CD4-positive, alpha-beta memory T cell (primary cell): ENCODE measurements at places on chromosomes 16 and 17. TPM values are rescaled to one million over a fixed set of nuclear protein-coding genes. Genes with fewer than 3 reads are reported as not detected.

DNA sequence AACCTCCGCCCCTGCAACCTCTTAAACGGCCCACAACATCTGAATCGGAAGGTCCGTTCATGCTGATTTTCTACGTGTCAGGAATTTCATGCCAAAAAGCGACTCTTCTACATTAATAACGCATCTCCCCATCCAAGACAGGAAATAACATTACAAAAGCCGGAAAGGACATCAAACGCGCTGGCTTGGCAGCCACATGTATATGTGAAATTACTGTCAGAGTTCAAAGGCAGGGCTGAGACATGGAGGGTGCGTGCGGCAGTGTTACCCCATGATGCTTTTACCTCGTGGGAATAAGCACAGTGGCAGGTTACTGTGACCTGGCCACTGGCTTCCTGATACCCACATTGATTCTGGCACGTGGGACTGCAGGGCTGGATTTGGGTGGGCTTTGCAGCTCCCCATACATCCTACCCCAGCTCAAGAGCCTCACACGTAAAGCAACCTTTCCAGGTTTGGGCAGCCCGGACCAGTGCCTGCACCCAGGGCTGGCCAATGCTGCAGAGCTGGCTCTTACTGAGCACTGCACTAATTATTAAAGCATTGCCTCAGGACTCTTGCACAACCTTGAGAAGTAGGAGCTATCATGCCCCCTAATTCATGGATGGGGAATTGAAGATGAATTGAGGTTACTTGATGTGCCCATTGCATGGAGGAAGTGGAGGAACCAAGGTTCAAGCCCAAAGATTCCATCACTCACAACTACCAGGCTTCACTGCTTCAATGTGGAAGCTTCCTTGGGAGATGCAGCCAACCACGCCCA is 120.6 kb upstream of the FOXF1 start:
- no peak for DNase-seq
- no peaks in the 10 kb centered on the region for H3K36me3 ChIP-seq
- no peaks in the 10 kb centered on the region for H3K27me3 ChIP-seq
- no peak overlapping the region for H3K4me3 ChIP-seq
- no peaks in the 10 kb centered on the region for H3K4me1 ChIP-seq

The SBK1 gene
- total RNA-seq: 14.6 TPM

DNA sequence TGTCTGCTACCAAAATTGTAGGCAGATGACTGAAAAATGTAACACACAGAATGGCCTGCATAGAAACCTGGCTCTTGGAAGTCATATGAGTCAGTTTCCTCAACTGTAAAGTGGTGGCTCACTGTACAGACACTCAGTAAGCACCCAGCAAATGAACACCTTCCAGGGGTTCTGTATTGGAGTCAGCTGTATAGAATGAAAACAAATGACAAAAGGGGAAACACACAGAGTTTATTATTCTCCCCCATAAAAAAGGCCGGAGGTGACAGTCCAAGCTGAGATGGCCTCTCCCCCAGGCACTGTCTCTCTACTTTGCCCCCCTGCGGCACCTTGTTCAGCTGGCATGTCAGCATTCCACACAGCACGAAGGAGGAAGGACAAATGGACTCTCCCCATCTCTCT is 6.2 kb upstream of the MEOX1 start:
- H3K4me1 ChIP-seq: peaks cover 11% of the 10 kb centered on the region
- H3K36me3 ChIP-seq: no peaks in the 10 kb centered on the region
- H3K27ac ChIP-seq: no peak overlapping the region
- no peaks in the 10 kb centered on the region for H3K27me3 ChIP-seq
- DNase-seq: no peak
- H3K4me3 ChIP-seq: no peak overlapping the region

- H3K27ac ChIP-seq: no peak overlapping the region
- H3K27me3 ChIP-seq: no peaks in the 10 kb centered on the region
- no peaks in the 10 kb centered on the region for H3K36me3 ChIP-seq
- H3K4me1 ChIP-seq: peaks cover 6% of the 10 kb centered on the region
Measured at GRCh38 chr17:29867643-29868181, 62.3 kb downstream of the SSH2 start.

GRCh38 chr17:62656446-62656845 is 29.0 kb downstream of the MRC2 start:
- H3K36me3 ChIP-seq: no peaks in the 10 kb centered on the region
- DNase-seq: no peak
- no peak overlapping the region for H3K27ac ChIP-seq
- H3K4me3 ChIP-seq: no peak overlapping the region

DNA sequence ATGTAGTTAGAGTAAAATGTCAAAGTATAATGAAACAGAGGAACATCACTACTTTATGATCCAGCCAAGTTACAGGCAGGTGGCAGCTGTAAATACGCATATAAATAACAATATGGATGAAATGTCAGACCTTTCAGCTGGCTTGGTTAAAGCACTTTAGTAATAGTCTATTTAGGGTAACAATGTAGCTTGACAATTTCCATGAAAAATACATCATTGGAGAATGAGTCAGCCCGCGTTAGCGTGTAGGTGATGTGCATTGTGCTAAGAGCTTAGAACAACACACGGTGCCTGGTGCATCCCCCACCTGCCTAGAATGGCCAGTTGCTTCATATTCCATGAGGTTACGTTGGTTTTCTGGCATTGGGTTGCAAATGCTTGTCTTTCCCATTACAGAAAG is 119.4 kb downstream of the RBFOX1 start:
- H3K27ac ChIP-seq: no peak overlapping the region
- H3K36me3 ChIP-seq: no peaks in the 10 kb centered on the region
- H3K27me3 ChIP-seq: no peaks in the 10 kb centered on the region
- no peak overlapping the region for H3K4me3 ChIP-seq
- H3K4me1 ChIP-seq: no peaks in the 10 kb centered on the region

The CACNG5 gene
- total RNA-seq: not detected

GRCh38 chr17:34254651-34255380 is at the start of gene CCL2:
Gene CCL2, plus strand, starts transcription at chr17:34255285. Its CDS starts 65 bp downstream, at chr17:34255350.
- no peaks in the 10 kb centered on the region for H3K4me1 ChIP-seq
- no peaks in the 10 kb centered on the region for H3K36me3 ChIP-seq
- H3K27me3 ChIP-seq: no peaks in the 10 kb centered on the region
- no peak within 1 kb of the TSS for H3K27ac ChIP-seq
- DNase-seq: no peak

The RUNDC3A gene
- not detected for total RNA-seq

DNA sequence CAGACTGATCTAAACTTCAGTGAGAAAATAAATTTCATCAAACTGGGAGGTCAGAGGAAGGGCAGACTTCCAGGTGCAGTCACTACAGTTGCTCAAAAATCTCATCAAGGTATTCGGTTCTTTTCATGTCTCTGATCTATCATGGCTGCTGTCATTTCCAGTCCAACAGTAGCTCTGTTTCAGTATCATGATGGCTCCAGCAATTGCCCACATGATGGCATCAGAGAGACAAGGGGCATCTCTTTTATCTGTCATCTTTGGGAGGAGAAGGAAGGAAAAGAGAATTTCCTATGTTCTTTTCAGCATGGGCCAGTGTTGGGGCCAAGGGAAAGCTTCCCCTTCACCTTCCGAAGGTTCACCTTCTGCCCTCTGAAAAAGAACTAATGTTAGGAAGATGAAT is 504.9 kb upstream of the HSBP1 start:
- no peak overlapping the region for H3K27ac ChIP-seq
- no peak overlapping the region for H3K4me3 ChIP-seq
- no peaks in the 10 kb centered on the region for H3K27me3 ChIP-seq
- no peaks in the 10 kb centered on the region for H3K36me3 ChIP-seq

- no peaks in the 10 kb centered on the region for H3K27me3 ChIP-seq
- H3K36me3 ChIP-seq: no peaks in the 10 kb centered on the region
- H3K27ac ChIP-seq: no peak overlapping the region
- DNase-seq: no peak
- H3K4me1 ChIP-seq: no peaks in the 10 kb centered on the region
Measured at GRCh38 chr16:80176114-80176513, 364.7 kb upstream of the DYNLRB2 start.

The DRC3 gene
- total RNA-seq: 0.67 TPM

DNA sequence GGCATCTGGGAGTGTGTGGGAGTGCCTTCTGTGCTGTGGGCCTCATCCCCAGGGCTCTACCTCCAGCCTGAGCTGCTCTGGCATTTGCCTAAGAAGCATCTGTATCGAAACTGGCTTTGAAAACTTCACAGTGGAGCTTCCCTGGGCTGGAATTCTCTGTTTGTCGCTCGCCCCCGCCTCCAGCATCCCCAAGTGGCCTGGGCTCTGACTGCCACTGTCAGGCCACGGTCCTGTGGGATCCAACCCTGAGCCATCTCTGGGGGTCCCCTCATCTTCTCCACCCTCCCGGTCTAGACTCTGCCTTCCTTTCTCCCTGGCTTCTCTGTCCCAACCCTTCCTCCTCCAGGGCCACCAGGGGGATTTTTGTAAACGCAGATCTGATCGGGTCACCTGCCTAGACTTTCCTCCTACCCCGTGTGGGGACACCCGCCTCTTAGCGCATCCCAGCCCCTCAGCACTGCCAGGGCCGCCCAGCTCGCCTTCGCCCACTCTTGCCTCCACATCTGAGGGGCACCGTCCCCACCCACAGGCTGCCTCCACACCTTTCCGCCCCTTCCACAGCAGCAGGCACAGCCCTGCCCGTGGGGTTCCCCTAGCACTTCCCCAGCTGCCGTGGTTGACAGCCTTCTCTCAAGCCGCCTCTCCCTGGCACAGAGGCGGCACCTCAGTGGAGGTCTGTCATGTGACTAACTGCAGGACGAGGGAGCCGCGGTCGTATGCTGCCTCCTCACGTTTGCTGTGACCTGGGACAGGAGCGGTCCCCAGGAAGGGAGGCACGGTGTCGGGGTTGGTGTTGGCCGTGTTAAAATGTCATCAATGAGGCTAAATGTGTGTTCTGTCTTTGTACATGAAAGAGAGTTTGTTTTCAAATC is 12.0 kb downstream of the TBC1D24 start:
- H3K27ac ChIP-seq: no peak overlapping the region
- H3K4me3 ChIP-seq: no peak overlapping the region
- H3K4me1 ChIP-seq: peaks cover 14% of the 10 kb centered on the region

The ZNF23 gene
- total RNA-seq: 16.2 TPM

- H3K27ac ChIP-seq: peak overlapping the region; percentile 93
- H3K4me1 ChIP-seq: peaks cover 21% of the 10 kb centered on the region
- peak; percentile 45 for DNase-seq
- H3K27me3 ChIP-seq: no peaks in the 10 kb centered on the region
- H3K4me3 ChIP-seq: peak overlapping the region; percentile 78
Measured at GRCh38 chr17:59838052-59838916, 54.5 kb downstream of the TUBD1 start.

The TP53TG3B gene
- total RNA-seq: not detected

The RGS9 gene
- 0.67 TPM for total RNA-seq

DNA sequence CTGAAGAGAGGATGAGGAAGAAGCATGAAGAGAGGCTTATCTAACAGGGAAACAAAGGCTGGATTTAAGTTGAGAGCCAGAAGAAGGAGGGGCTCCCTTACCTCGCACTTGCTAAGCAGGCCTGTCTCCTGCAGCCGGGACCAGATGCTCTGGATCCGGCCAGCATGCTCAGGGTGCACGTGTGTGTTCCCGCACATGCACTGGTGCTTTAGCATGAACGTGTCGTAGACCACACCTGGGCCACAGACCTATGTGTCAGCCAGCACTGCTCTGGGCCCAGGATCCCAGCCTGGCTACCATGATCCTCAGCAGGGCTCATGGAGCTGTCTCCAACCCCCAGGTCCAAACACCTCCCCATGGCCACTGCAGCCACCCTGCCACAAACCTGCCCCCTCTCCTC is 14.4 kb downstream of the G6PC3 start:
- H3K4me3 ChIP-seq: no peak overlapping the region
- no peak for DNase-seq
- H3K36me3 ChIP-seq: peaks cover 8% of the 10 kb centered on the region
- no peaks in the 10 kb centered on the region for H3K4me1 ChIP-seq
- no peaks in the 10 kb centered on the region for H3K27me3 ChIP-seq

DNA sequence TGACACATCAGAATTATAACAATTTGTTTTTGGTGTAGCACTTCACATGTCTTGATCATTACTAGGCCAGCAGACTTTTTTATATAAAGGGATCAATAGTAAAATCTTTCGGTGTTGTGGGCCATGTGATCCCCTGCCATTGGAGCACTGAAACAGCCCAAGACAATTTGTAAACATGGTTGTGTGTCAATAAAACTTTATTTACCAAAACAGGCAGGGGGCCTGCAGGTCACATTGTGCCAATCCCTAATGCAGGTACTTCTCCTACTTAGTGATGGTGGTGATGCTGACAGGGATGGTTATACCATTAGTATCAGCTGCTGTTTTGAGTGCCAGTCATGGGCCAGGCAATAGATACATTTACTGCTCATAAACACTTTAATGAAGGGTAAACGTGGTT is 319.9 kb downstream of the SNX29 start:
- H3K36me3 ChIP-seq: no peaks in the 10 kb centered on the region
- H3K27ac ChIP-seq: no peak overlapping the region
- no peaks in the 10 kb centered on the region for H3K27me3 ChIP-seq
- H3K4me1 ChIP-seq: no peaks in the 10 kb centered on the region
- no peak for DNase-seq

The LPCAT2 gene
- total RNA-seq: 0.47 TPM

GRCh38 chr17:12666718-12667117 is 1.0 kb downstream of the MYOCD start:
- H3K27me3 ChIP-seq: no peaks in the 10 kb centered on the region
- no peaks in the 10 kb centered on the region for H3K4me1 ChIP-seq
- H3K27ac ChIP-seq: no peak overlapping the region
- no peaks in the 10 kb centered on the region for H3K36me3 ChIP-seq
- H3K4me3 ChIP-seq: no peak overlapping the region

DNA sequence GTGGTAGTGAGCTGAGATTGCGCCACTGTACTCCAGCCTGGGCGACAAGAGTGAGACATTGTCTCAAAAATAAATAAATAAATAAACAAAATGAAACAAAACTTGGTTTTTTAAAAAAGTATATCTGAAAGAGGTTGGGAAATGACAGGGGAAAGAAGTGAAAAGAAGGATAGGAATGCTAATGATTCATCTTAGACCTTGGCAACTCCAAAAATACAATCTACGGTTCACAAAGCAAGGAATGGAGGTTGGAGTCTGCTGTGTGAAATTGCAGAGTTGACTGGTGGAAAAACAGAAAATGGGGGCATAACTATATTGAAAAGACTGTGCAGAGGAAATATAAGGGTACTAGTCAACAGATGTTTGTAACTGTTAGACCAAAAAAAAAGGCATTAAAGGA is 40.0 kb upstream of the CD300E start:
- no peak for DNase-seq
- H3K4me3 ChIP-seq: no peak overlapping the region
- no peak overlapping the region for H3K27ac ChIP-seq
- no peaks in the 10 kb centered on the region for H3K4me1 ChIP-seq
- H3K27me3 ChIP-seq: peaks cover under 1% of the 10 kb centered on the region

The ANKFN1 gene
- not detected for total RNA-seq

The MC1R gene
- 13.5 TPM for total RNA-seq

DNA sequence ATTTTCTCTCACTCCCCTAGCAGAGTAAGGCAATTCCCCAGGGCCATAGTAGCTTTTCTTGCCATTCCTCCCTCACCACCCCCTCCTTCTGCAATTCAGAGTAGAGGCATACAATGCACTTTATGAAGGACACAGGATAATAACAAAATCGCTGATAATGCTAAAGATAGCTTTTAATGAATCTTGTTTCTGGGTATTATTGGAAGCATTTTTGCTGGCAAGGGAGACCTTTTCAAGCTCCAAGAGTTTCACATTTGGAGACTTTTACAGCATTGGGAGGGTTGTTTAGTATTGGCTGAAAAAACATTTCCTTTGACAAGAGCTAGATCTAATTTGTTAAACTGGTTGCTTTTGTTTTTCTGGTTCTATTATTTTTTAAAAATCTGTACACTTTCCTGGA is 573.0 kb upstream of the C16orf82 start:
- H3K4me1 ChIP-seq: no peaks in the 10 kb centered on the region
- H3K27ac ChIP-seq: no peak overlapping the region
- no peak overlapping the region for H3K4me3 ChIP-seq
- no peaks in the 10 kb centered on the region for H3K36me3 ChIP-seq
- DNase-seq: no peak
